Stimulated activated CD8-positive, alpha-beta memory T cell treated with anti-CD3 and anti-CD28 coated beads, Interleukin-4, amount 100 ng/mL, for 48 hours (primary cell): ENCODE measurements at places on chromosomes 1 and 21.

- peak; percentile 49 for DNase-seq
Observed at GRCh38 chr1:151984313-151984956, 9.2 kb downstream of the S100A10 start.

DNA sequence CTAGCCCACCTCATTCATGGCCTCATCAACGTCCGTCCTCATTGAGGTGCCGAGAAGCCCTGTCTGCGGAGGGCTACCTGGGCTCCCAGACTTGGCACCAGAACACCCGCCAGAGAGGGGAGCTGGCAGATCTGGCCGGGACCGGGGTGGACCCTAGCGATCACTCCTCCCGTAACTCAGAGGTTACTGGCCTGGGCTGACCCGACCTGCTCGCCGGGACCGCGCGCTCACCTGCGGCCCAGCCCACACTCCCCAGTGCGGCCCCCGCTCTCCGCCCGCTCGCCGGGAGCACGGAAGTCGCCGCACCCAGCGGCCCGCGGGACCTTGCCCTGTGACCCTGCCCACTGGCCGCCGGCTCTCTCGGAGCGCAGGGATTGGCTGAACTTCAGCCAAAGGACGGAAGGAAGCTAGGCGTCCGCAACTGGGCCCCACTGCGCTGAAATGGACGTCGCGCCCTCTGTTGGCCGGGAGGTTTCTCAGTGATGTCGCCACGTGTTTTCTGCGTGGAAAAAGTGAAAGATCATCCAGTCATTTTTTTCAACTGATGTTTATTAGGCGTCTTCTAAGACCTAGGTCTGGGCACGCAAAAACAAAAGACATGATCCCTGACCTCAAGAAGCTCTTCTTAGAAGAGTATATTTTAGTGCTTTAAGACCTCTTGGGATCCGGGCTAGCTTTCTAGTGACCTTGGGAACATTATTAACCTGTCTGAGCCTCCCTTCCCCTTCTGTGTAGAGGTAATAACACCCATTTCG lies at the start of gene SMIM12:
Gene SMIM12, minus strand, starts transcription at position 304 of the 755 bp plus-strand sequence. CDS start 3,772 bp downstream, outside the sequence.
- DNase-seq, result peak; percentile 94

DNA sequence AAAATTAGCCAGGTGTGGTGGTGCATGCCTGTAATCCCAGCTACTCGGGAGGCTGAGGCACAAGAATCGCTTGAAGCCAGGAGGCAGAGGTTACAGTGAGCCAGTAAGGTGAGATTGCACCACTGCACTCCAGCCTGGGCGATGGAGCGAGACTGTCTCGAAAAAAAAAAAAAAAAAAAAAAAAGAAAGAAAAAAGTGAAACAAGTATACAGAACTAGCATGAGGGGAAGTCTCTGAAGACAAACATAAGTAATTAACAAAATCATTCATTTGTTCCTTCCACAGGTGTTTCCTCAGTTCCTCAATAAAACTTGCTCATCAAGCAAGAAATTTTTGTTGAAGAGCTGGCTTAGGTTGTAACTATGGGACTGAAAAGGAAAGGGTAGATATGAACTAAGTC lies 52.2 kb upstream of the CNN3 start:
- DNase-seq, result no peak

DNA sequence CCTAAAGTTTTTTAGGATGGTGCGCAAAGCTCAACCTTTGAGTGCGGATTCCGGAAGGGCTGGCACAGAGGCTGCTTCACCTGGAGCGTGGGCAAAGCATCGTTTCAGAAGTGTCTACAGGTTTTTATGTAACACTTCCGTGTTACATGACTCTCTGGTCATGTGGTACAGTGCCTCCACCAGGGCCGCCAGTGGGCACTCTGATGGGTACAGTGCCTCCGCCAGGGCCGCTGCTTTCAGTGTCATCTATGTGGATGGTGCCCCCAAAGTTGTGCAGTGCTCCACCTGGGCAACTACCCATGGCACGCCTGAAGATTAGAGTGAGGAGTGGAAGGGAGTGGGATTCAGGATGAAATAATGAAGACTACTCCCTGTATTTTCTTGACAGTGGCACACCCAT lies 101.4 kb upstream of the C1orf174 start:
- DNase-seq, result no peak

DNA sequence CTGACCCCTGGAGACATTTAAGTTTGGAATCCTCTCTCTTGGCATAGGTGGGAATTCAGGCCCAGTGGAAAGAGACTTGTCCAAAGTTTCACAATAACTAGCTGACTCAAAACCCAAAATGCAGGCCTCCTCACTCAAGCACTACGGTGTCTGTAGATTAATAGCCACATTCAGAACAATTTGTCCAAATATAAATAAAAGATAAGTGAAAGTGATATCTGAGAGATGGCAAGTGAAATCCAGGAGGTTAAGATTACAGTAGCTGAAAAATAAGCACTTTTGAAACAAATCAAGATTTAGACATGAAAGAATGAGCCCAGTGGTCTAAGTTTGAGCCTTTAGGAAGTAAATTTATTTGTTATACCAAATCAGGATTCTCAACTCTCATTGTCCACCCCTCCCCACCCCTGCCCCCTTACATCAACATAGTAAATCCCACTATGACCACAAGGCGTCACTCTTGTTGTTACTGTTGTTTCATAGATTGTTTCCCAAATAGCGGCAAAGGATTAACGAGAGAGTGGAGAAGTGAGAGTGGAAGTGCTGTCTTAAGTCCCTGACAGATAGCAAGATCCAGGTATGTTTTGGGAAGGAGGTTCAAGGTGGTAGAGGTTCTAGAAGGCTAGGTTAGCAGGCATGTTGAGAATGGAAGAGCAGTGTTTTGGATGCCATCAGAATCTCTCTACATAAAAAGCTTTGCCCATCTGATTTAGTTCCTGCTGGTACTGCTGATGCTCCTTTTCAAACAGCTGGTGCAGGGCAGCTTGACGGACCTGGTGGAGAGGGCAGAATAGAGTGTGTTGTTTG lies 7.1 kb upstream of the TPM3 start:
- DNase-seq, result peak; percentile 42
